ENCODE measurements at places on chromosomes 7 and 10.
A peak's percentile ranks its signal among the peaks of the same experiment; 100 is the strongest.

GRCh38 chr10:51654918-51655317 is 44.5 kb downstream of the CSTF2T start:
- no peak overlapping the region for H3K4me3 ChIP-seq
- no peak overlapping the region for H3K27ac ChIP-seq
- peaks cover 10% of the 10 kb centered on the region for H3K4me1 ChIP-seq
- H3K36me3 ChIP-seq, result no peaks in the 10 kb centered on the region
- DNase-seq, result no peak

DNA sequence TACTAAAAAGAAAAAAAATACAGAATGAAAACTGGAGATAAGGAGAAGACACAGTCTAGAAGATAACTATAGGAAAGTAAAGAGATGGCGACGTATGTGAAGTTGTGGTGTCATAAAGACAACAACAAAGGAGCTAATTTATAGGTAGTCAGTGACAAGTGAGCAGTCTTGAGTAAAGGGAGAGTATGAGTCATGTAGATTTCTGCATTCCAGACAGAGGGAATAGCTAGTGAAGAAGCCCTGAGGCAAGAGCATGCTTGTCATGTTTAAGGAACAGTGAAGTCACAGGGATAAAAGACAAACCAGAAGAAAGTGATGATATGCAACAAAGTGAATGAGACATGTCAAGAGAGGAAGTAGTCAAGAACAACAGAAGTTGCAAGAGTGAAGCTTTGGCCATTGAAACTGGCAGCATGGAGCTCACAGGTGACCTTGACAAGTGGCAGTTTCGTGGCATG is 2.3 kb upstream of the MIOS start:
- H3K4me1 ChIP-seq, result peaks cover 28% of the 10 kb centered on the region
- H3K36me3 ChIP-seq, result no peaks in the 10 kb centered on the region
- H3K27me3 ChIP-seq, result no peaks in the 10 kb centered on the region
- peak; percentile 89 for DNase-seq
- H3K4me3 ChIP-seq, result no peak overlapping the region

DNA sequence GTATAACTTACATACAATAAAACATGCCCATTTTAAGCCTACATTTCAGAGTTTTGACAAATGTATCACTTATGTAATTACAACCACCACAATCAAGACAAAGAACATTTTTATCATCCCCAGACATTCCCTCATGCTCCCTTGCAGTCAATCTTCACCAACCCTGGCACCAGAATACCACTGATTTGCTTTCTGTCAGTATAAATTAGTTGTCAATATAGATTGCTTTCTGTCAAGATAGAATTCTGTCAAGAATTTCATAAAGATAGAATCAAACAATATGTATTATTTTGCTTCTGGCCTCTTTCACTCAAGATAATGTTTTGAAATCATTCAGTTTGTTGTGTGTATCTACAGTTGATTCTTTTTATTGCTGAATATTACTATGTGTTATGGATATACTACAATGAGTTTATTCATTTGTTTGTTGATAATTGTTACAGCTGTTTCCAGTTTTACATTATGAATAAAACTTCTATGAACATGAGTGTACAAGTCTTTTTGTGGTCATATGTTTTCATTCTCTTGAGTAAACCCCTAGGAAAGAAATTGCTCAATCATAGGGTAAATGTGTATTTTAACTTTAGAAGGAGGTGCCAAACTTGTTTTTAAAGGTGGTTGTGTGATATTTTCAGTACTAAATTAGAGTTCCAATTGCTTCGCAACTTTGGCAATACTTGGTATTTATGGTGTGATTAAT is 56.9 kb downstream of the IFIT5 start:
- H3K27me3 ChIP-seq, result no peaks in the 10 kb centered on the region
- H3K27ac ChIP-seq, result no peak overlapping the region
- peaks cover 8% of the 10 kb centered on the region for H3K4me1 ChIP-seq
- no peak overlapping the region for H3K4me3 ChIP-seq
- H3K36me3 ChIP-seq, result no peaks in the 10 kb centered on the region

GRCh38 chr7:24075426-24075810 is 208.6 kb upstream of the NPY start:
- no peaks in the 10 kb centered on the region for H3K36me3 ChIP-seq
- no peak overlapping the region for H3K27ac ChIP-seq
- no peaks in the 10 kb centered on the region for H3K27me3 ChIP-seq

DNA sequence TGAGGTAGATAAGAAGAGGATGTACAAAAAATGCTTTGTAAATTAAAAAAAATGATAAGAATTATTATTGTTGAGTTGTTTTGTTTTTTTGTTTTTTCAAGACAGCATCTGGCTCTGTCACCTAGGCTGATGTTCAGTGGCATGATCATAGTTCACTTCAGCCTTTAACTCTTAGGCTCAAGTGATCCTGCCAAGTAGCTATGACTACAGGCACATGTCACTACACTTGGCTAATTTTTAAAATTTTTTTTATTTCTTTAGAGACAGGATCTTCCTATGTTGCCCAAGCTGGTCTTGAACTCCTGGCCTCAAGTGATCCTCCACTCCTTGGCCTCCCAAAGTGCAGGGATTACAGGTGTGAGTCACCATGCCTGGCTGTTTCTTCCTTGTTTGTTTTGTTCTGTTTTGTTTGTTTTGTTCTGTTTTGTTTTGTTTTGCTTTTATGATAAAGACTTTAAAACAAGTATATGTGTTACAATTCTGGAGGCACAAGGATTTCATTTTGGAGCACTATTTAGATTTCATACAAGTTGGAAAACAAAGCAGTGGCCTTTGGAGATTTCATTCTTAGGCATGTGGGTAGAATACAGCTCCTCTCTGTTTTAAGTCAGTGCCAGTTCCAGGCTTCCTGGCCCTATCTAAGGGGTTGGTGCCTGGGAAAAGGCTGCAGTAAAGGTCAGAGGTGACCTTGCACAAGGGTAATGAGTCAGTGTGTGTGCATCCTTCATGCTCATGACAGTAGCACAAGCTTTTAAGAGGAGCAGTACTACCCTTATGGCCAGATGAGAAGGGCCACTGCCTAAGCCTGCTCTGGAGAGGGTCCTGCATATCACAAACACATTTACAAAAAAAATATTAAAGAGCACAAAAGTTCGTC is 17.9 kb downstream of the FGFBP3 start:
- H3K4me1 ChIP-seq, result 0 out of 2 replicates have a peak, but pooled peaks cover 8% of the 10 kb centered on the region
- no peak overlapping the region for H3K4me3 ChIP-seq
- no peaks in the 10 kb centered on the region for H3K36me3 ChIP-seq

DNA sequence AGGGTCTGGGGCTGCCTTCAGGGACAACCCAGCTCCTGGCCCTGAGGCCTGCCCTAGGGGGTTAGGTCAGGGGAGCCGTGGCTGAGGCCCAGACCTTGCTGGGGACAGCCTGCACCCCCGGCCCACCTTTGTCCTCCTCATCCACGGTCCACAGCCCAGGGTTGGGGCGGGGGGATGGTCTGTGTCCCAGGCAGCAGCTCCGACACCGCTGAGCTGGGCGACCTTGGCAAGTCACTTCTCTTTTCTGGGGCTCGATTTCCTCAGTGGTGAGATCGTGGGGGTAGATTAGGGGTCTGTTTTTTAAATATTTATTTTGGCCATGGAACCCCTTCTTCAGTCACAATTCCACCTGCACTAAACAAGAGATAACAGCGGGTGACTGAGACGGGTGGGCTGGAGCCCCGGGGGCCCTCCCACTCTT is 30.9 kb downstream of the DNAJB12 start:
- no peak overlapping the region for H3K4me3 ChIP-seq
- H3K27ac ChIP-seq, result no peak overlapping the region
- no peak for DNase-seq
- peaks cover 22% of the 10 kb centered on the region for H3K4me1 ChIP-seq

DNA sequence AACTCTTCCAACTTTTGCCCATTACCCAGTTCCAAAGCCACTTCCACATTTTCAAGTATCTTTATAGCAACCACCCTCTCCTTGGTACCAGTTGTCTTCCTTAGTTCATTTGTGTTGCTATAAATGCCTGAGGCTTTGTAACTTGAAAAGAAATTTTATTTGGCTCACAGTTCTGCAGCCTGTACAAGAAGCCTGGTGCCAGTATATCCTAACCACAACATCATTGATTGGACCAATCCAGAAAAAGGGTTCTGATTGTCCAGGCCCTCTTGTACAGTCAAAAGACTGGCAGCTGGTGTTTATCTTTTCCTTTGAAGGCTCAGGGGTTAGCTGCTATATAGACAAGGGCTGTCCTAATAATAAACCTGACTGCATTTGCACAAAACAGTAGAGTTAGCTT is 21.1 kb upstream of the ABCC2 start:
- 0 out of 2 replicates have a peak, but pooled peaks cover 1% of the 10 kb centered on the region for H3K36me3 ChIP-seq
- DNase-seq, result no peak
- peaks cover 19% of the 10 kb centered on the region for H3K4me1 ChIP-seq
- no peak overlapping the region for H3K4me3 ChIP-seq
- no peak overlapping the region for H3K27ac ChIP-seq

DNA sequence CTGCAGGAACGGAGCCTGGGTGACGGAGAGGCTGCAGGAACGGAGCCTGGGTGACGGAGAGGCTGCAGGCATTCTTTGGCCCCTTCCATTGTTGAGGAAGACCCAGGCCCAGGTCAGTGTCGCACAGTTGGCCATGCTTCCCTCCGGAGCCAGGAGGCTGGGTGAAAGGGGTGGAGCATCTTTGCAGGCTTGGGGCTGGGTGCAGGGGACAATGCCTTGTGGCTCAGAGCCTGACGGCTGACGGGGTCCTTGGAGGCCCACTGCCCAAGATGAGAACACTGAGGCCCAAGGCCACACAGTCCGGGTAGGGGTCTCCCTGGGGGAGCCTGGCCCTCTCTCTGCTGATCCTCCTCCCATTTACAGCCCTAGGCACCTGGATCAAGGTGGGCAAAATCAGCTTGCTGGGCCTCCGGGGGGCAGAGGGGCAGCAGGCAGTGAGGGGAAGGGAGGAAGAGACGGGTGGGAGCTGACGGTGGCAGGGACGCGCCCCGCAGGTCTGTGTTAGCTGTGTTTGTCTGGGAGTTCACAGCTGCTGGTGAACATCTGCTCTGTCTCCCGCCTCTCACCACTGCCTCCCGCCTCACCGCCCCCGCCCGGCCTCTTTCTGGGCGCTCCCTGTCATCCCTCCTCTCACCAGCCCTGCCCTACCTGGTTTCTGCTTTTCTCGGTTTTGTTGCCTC is 30.6 kb upstream of the PCBD1 start:
- H3K4me3 ChIP-seq, result no peak overlapping the region
- H3K27me3 ChIP-seq, result peaks cover 56% of the 10 kb centered on the region
- no peaks in the 10 kb centered on the region for H3K4me1 ChIP-seq
- no peak for DNase-seq
- H3K36me3 ChIP-seq, result no peaks in the 10 kb centered on the region

DNA sequence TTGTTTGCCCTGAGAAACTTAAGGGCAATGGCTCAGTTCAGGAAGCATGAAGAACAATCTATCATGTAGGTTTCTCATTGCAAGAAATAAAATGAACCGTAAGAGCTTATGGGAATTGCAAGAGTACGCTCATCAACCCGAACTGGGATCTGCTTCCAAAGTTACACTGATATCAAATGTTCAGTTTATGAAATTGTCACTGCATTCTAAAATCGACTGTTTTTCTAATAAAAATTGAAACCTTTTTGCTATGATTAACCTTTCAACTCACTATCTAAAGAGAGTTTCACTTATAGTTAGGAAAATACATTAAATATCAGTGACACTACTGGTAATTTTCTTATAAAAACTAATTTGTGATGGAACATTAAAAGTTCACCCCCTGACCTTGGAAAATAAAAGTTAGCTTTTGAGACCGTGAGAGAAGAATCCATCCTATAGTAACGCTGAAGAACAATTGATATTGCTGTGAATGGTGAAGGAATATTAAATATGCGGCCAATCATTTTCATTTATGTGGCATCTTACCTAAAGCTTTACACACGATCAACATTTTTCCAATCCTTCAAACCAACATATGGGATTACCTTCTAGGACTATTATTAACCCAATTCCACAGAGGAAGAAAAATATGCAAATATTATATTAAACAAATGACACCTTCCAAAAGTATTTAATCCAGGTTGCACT is 2.2 kb downstream of the MEOX2 start:
- peak; percentile 0 for DNase-seq
- peaks cover 80% of the 10 kb centered on the region for H3K27me3 ChIP-seq
- no peaks in the 10 kb centered on the region for H3K36me3 ChIP-seq
- peaks cover 4% of the 10 kb centered on the region for H3K4me1 ChIP-seq
- no peak overlapping the region for H3K27ac ChIP-seq

- peak; percentile 64 for DNase-seq
- no peaks in the 10 kb centered on the region for H3K36me3 ChIP-seq
- H3K4me1 ChIP-seq, result peaks cover 10% of the 10 kb centered on the region
- H3K27ac ChIP-seq, result no peak overlapping the region
- H3K4me3 ChIP-seq, result no peak overlapping the region
- H3K27me3 ChIP-seq, result no peaks in the 10 kb centered on the region
Observed at GRCh38 chr7:115274-115911, 77.0 kb upstream of the FAM20C start.
